NCI-H69 (cell line): ENCODE measurements at places on chromosomes 11 and 22.

DNA sequence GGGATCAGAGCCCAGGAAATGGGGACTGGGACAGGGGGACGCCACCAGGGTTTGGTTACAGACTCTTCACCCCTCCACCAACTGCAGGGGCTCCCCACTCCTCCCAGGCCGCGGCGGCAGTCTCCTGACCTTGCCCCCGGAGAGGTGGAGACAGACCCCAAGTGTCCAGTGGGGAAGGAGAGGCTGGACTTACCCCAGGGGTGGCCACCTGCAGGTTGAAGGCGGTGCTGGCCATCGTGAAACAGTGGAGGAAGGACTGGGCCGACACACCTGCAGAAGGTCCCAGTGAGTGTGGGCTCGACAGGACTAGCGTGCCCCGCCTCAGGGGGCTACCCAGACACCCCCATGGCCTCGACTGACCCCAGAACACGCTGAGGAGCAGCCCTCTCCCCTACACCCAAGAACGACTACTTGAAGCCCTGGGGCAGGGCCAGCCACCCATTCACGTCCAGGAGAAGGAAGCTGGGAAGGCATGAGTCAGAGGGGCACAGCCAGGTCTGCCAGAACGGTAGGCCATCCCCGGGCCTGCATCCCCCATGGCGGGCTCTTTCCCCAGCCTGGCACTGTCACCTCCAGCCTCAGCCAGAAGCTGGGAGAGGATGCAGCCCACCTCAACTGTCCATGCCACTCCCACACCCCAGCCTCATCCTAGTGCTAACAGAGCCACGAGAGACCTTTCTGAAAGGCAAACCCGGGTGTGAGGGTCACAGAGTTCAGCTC lies 2.3 kb downstream of the GATD1 start:
- no peak for DNase-seq

- peak; percentile 56 for DNase-seq
Measured at GRCh38 chr11:19076744-19077589, 16.4 kb upstream of the MRGPRX2 start.

DNA sequence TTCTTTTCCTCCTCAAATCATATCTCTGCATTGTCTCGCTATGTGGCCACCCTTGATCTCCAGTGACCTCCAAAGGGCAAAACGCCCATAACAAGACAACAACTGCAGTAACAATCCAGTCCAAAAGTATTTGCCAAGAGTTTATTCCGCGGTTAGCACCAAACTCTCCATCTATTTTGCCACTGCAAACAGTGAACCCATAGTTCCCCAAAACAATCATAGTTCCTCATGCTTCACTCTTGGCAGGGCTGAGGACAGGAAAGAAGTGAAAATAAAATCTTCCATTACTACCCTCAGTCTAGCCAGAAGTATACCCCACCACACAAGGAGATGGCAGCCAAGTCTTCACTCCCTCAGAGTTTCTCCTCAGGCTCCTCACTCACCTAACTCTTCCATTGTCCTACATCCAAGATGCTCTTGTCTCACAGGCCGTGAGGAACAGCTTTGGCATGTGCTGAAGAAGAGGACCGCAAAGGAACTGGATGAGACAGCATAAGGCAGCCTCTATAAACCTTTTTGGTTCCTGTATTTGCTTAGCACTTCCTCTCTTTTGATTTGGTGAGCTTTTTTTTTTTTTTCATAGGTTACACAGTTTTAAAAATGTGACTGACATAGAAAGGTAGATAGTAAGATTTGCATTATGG lies at the start of gene LPXN:
LPXN (minus strand) TSS at position 480 of the 644 bp plus-strand sequence; CDS start at position 396, 84 bp downstream.
- DNase-seq: peak; percentile 13

- no peak for DNase-seq
Measured at GRCh38 chr11:120180551-120181232, 30.1 kb upstream of the OAF start.

- DNase-seq: peak; percentile 68
Measured at GRCh38 chr11:125165111-125165842, 726 bp downstream of the PKNOX2 start.

DNA sequence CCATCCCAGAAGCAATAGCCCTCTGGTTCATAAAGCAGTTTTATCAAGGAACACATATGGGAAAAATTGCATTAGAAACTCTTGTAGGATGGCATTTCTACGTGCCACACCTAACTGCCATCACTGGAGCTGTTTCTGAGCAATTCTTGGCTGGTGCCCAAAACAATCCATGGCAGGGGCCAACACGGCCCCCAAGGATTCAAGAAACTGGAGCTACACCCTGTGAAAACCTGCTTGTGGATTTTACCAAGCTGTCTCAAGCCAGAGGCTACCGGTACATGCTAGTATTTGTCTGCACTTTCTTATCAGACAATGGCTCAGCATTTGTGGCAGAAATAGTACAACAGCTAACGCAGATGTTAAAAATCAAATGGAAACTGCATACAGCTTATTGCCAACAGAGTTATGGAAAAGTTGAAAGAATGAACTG lies 42.4 kb upstream of the GLYAT start:
- DNase-seq: no peak

GRCh38 chr22:49582181-49582580 lies 245.5 kb downstream of the BRD1 start:
- no peak for DNase-seq

DNA sequence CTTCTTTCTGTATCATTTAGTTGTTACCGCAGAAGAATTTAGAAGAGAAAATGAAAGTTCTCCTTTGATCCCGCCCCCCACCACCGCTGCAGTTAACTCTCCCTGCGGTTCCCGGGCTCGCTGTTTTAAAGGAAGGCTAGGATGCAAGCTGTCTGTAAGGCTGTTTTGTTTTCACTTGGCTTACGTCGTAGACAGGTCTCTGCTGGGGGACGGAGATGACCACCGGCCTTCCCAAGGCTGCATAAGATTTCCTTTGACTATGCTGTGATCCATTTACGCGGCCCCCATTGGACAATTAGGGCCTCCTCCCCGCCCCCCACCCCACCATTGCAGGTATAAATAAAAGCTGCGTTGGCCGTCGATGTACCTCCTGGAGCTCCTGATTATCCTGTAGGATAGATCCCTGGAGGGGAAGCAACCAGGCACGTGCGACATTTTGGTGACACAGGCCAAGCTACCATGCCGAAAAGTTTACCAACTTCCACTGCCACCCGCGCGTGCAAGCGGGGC lies 1.4 kb upstream of the CPT1A start:
- no peak for DNase-seq

GRCh38 chr11:134542401-134543165 lies 130.5 kb upstream of the B3GAT1 start:
- DNase-seq: no peak

- DNase-seq: peak; percentile 68
Measured at GRCh38 chr11:24005202-24005876, 491.5 kb upstream of the LUZP2 start.

DNA sequence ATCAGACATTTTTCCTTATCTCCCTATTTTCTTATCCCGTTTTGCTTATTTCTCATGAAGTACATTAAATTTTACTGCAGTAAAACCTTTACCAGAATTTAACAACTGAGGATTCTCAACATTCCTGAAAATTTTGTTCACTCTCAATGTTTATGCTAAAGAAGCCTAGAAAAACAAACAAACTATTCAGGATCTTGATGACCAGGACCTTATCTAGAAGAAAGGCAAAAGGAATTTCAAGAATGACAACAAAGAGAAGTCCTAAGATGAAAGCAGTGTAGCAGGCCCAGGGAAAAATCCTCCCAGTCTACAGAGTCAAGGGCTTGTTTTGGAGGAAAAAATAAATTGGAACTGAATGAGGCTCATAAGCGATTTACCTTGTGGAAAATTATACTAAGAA lies 283.3 kb upstream of the ARHGAP42 start:
- no peak for DNase-seq

- DNase-seq: no peak
Measured at GRCh38 chr11:19589567-19590260, 122.9 kb upstream of the NAV2 start.

DNA sequence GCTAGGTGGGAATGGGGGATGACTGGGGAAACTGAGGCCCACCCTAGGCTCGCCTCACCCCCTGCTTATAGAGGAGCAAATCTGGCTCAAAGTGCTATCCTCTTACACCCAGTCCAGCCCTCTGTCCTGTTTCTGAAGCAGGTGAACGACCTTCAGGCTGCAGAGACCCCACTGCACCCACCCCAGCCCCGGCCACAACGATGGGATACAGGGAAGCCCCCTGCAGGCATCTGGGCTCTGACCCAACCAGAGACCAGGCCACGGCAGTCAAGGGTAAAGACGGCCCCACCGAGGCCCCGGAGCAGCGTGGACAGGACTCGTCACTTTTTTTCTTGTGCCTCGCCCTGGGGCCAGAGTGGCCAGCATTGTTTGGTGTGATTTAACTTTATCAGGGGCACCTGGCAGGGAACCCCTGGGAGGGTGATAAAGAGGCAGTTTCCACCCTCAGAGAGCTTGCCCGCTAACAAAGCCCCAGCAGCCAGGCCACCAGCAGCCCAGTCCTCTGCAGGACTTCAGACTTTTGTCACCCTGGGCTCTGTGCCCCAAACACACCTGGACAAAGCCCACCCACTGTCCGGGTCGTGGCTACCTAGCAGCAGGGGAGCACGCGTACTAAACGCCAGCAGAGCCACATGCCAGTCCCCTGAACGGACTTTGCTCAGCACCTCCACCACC lies 612.6 kb downstream of the TBC1D22A start:
- DNase-seq: no peak

GRCh38 chr11:35179466-35180135 lies 40.6 kb downstream of the CD44 start:
- peak; percentile 43 for DNase-seq

GRCh38 chr11:33690290-33691065 lies 10.1 kb downstream of the C11orf91 start:
- DNase-seq: peak; percentile 63

DNA sequence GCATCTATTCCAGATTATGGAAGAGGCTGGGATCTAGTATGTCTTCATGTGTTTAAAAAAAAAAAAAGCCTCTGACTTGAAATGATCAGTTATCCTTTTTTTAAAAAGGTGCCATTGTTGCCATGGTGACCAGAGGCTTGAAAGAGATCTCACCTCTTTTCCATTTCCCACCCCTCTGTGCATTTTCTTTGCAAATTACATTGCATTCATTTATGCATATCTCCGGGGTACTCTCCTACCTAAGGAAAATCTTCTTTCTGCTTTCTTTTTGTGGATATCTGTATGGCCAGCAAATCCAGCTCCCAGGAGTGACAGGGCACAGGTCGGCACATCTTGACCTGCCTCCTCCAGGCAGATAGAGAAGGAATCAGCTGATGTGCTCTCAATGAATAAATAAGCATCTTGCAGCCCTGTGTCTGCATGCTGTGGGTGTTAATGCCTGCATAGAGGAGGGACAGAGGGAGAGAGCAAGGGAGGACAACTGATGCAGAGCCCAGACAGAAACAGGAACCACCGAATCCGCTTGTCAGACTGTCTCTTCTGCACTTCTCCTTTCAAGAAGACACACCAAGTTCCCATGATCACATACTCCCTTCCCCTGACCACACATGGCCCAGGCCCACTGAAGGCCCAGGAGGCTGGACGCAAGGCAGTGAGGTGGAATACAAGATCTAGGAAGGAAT lies 50.9 kb downstream of the CWC15 start:
- no peak for DNase-seq

DNA sequence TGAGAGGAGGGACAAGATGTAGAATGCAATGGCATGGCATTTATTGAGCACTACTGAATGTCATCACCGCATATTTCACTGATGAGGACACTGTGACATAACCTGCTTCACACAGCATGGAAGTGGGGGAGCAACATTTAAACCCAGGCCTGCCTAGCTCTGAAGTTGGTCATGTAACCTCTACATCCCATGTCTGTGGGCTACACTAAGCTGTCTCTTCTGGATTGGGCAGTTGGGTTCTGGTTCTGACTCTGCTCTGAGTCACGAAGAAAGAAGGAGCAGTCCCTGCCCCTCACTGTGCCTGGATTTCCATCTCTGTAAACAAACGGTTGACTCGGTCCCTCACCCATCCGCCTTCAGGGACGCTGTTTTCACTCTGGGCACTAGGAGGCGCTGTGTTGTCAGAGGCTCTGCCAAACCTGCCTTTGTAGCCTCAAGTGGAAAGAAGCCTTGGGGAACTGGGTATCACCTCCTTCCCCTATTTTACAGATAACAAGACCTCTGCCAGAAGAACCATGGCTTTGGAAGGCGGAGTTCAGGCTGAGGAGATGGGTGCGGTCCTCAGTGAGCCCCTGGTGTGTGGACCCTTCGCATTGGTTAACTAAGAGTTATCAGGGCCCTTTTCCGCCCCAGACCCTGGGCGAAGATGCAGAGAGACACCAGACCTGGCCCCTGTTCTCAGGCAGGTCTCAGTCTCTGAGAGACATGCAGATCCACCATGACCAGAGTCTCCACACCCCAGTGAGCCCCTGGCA lies 12.7 kb upstream of the ARHGEF17 start:
- peak; percentile 69 for DNase-seq

DNA sequence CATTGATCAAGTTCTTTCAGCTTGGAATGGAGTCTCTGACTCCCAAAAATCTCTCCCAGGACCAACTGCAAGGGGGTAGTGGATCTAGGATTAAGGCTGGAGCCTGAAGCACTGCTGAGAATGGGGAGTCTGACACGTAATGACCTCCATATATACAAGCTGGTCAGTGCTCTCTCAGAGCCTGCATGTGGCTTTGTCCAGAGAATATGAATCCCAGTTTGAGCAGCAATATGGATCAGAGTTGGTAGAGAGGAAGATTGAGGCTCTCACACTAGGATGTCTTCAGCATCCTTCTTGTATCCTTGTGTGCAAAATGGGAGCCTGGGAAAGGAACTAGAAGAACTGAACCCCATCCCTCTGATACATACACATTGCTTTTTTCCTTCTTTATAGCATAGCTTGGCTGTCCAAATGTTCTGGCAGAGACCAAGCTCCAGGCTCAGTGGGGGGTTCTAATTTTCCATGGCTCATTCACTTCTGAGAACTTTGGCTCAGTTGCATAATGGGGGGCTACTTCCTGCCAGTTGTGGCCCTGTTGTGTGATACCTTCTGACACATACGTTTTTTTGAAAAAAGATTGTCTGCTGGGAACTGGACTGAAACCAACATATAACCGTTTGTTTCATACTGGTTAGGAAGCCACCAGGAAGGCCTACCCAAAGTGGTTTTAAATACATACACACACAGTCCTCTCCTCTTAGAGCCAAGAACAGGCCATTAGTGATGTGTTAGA lies 138.2 kb downstream of the ETS1 start:
- DNase-seq: peak; percentile 39

DNA sequence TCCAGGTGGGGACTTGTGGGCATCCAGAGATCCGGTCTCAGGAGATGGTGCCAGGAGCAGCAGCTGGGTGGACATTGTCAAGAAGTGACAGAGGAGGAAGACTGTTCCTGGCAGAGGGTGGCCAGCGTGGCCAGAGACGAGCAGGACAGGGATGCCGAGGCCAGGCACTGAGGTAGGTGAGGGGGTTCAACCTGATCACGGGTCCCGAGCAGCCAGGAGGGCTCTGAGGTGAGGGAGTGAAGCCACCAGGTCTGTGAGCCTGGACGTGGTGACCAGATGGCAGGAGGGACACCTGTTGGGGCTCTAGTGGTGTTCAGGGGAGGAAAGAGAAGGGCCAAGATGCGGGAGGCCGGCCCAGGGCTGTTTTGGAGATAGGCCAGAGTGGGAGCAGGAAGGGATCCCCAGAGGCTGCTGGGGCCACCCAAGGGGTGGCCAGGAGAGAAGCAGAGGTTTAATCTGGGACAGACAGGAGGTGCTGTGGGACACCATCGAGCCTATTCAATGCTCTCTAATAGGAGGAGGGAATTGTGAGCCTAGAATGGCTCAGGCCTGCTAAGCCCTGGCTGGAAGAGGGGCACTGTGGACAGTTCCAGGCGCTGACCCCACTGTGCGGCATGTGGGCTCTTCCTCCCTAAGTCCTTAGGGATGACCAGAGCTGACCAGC lies 6.3 kb downstream of the PPM1F start:
- DNase-seq: no peak

- DNase-seq: no peak
Measured at GRCh38 chr11:8586805-8587204, 7.2 kb downstream of the STK33 start.

GRCh38 chr11:28559492-28559891 lies 451.3 kb downstream of the METTL15 start:
- DNase-seq: peak; percentile 80
